Effector memory CD4-positive, alpha-beta T cell (primary cell): ENCODE measurements at places on chromosomes 2 and 18.

- no peak for DNase-seq
Measured at GRCh38 chr2:8799004-8799403, 38.4 kb downstream of the KIDINS220 start.

GRCh38 chr18:72849671-72850070, 18.1 kb downstream of the NETO1 start:
- DNase-seq = no peak

DNA sequence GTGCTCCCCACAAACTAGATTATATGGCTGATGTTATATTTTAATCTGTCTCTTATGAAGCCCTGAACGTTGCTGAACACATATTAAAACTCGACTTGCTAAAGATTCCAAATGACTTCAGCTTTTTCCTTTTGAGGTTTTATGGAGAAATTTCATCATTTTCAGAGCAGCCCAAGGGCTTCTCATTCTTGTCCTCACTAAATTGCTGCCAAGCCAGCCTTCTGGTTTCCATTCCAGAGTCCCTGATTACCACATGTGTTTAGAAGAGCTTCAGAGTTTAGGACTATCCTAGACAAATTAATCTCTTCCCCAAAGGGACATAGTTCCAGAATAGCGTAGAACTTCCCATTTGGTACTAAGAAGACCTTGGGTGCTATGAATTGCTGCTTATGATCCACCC, 77.8 kb upstream of the CCDC195 start:
- DNase-seq = no peak

DNA sequence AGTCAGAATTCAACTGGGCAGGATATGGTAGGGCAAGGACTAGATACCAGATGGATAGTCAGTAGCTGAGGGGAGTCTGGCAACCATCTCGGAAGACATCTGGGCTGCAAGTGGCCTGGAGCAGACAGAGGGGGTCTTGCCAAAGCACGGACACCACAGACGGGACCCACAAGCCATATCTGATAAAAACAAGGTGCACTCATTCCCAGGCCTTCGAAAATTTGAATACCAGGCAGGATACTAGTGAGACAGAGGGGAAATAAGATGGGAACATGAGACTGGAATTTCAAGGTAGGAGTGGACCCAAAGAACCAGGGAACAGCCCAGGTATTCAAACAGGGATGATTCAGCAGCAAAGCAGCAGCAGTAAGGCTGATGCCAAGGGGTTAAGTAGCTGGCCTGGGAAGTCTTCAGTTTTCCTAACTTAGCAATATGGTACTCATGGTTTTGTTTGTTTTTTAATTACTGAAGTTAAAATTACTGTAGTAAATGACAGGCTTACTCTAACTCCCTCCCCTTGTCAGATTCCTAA, 144.9 kb upstream of the NCKAP5 start:
- no peak for DNase-seq

DNA sequence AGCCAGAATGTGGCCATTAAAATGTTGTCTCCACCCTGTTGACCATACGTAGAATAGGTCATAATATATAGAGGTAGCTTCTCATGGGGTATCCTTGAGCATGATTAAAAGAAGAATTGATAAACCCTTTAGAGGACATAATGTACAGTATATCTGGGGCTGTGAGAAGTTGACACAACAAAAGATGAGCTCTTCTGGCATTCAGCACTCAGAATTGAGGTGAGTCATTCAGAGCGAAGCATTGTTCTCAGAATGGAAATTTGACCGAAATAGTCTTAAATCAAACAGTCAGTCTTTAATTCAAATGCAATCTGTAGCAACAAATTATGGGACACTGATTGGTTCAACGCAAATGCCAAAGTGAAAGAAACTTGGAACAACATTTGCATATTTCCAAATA, 47.3 kb downstream of the CTAGE1 start:
- no peak for DNase-seq

DNA sequence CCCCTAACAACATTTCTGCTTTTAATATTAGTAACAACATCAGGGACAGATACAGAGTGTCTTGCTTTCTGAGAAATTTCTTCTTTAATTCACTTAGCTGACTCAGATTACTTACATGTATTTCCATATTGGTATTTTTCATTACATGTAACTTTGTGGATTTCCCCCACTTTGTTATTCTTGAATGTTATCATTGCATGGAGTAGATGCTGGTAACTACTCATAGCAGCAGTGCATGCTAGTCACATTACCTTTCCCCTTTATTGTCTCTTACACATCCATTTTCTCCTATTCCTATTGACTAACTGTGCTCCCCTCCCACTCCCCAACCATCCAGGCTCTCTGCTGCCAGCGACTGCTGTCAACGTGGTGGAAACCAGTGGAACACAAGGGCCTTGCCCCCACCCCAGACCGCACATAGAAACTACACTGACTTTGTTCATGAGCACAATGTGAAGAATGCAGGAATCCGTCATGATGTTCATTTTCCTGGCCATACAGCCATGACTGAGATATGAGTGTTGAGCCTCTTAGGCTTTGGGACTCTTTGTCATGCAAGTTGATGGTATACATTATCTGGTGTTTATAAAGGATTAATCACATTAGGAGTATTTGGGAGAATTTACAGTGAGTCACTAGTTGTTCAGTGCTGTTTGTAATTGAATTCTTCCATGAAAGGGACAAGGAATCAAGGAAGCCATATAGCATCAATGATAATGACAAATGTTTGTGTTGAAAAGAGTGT, 91.0 kb downstream of the EPB41L5 start:
- DNase-seq = no peak

DNA sequence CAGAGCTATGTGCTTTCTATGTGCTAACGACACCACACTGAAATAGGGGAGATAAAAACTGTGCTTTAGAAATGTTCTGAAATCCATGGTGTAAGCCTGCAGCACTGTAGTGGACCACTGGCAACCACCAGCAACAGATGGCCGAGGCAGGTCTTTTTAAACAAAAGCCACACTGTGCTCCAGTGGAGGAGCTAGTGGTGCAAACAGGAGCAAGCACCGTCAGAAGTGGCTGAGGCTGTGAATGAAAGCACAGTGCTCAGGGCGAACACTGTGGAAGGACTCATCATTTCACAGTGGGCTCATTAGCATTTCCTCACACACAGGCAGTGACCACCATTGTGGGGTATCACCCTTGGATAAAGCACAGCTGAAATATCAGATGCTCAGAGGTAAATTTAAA, 22.9 kb upstream of the MTX2 start:
- DNase-seq = no peak

DNA sequence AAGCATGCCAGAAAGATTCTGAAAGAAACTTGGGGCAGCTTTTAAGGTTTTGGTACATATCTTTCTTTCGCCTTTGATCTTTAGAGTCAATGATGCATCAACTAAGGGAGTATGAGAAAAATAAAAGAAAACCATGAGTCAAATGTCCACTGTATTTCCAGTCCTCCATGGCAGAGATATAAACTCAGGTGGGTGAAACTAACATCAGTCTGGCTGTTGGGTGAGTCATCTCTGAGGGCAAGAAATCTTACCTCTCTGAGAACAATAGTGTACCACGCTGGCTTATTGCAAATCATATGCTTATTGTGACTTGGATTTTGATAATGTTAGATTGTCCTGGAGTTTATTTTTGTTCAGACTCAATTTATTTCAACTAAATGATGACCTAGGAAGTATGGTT, 521.0 kb downstream of the PLCL1 start:
- DNase-seq = no peak

DNA sequence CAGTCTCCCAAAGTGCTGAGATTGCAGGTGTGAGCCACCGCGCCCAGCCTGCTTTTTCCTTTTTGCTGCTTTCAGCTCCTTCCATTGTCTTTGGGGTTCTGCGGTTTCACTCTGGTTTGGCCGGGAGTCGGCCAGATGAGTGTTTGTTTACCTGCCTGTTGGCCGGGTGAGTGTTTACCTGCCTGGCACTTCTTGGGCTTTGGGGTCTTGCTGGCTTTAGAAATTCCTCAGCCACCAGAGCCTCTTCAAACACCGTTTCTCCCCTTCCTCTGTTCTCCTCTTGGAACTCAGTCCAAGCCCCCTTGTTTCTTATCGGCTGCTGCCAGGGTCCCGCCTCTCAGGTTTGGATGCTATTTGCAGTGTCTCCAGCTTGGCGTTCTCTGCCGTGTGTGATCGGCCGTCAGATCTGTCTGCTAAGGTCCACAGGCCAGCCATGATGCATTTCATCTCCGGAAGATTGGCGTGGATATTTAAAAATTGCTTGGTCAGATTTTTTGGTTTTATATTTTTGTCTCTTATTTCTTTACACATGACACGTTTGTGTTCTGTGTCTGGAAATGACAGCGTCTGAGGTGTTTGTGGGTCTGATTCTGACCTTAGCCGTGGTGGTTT, 14.2 kb upstream of the GAL3ST2 start:
- peak; percentile 24 for DNase-seq

DNA sequence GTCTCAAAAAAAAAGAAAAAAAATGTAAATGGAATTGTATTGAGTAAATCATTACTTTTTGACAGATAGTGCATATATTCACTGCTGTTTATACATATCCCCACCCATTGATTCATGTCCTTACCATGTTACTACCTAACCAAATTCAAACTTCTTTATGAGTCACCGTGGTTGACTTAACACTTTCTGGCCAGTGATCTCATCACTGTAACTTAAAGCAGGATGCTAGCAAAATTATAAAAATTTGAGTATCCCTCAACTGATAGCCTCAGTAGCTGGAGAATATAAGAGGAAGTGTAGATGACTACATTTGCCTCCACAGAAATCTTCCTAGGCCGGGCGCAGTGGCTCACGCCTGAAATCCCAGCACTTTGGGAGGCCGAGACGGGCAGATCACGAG, 13.4 kb downstream of the CNOT9 start:
- no peak for DNase-seq

DNA sequence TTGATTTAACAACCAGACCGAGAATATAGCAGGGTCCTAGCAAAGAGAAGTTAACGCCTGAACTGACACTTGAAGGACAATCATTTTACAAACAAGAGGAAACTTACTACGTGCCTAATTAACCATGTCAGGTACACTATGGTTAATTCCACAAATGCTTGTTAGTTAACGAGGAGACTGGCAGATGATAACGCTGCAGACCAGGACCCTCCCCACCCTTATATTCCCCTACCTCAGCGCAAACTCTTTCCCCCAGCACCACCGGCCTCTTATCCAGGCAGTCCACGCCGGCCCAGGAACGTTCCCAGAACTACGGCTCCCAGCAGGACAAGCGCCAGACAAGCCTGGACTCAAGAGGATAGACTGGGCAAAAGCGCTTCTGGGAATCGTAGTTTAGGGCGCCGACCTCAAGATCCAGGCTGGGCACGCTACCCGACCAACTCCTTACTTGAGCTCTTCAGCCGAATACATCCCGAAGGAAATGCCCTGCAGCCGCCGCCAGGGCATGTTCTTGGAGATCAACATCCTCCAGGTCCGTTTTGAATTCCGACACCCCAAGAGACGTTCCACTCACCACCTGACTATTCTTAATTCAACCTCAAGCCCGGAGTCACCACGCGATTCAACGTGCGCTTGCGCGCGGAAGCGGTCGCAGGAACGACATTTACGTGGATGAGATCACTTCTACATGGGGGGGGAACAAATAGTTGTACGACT, at the start of gene POLR1A:
Gene POLR1A, minus strand, starts transcription at position 635 of the 717 bp plus-strand sequence. Its CDS starts 110 bp downstream, at position 525.
- peak; percentile 65 for DNase-seq

GRCh38 chr18:26624443-26624842, 76.1 kb upstream of the KCTD1 start:
- DNase-seq = no peak

DNA sequence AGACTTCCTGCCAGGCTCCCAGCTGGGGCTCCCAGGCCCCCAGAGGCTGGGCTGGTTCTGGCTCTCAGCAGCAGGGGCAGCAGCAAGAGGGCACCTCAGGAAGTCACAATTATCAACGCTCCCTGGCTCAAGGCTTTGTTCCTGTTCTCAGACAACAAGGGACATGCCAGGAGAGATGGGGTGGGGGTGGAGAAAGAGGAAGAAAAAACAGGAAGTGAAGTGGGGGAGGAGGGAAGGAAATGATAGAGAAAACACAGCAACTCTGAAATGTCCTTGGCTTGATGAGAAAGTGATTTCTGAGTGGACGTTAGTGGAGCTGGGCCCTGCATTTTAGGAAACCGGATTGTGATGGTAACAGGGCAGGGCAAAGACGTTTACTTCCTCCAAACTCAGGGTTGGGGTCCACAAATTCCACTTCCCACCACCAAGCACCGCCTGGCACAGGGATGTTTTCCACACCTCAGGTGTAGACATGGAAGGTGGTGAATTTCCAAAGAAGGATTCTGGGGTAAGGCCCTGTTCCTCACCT, 40.4 kb downstream of the CYRIA start:
- no peak for DNase-seq

GRCh38 chr18:67117804-67118203, 398.7 kb downstream of the DSEL start:
- no peak for DNase-seq

- DNase-seq = no peak
Measured at GRCh38 chr2:65727816-65728215, 295.4 kb upstream of the SPRED2 start.

DNA sequence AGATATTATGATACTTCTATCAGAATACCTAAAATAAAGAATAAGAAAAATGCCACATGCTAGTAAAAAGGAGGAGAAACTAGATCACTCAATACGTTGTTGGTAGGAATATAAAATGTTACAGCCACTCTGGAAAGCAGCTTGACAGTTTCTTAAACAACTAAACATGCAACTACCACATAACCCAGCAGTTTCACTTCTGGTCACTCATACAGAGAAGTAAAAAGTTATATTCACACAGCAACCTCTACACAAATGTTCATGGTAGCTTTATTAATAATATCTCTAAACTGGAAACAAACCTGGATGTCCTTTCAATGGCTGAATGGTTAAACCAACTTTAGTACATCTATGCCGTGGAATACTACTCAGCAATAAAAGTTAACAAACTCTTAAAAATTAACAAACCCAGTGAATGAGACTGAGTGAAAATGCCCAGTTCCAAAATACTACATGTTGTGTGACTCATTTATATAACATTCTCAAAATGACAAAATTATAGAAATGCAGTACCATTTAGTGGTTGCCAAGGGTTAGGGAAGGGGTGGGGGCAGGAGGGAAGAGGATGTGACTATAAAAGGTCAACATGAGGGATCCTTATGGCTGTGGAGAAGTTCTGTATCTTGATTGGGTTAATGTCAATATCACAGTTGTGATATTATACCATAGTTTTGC, 124.1 kb downstream of the MMADHC start:
- no peak for DNase-seq
